ENCODE measurements at places on chromosomes 4 and X.

DNA sequence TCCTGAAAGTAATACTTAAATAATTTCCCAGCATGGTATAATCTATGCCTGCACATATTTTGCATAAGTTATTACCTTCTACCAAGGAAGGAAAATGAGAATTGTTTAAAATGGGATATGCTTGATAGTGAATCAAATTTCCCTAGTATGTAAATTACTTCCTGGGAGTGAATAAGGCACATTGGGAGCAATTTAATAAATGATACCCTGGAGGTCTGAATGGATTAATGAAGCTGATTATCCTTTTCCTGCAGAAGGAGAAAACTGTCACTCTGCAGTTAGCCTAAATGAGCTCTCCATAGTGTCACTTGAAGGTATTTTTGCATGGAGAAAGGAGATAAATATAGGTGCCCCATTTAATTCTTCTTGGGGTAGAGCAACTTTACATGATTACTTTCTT is 2212.0 kb downstream of the PCDH7 start:
- no peak for DNase-seq

GRCh38 chr4:72505314-72505744 is 63.7 kb downstream of the ADAMTS3 start:
- DNase-seq = peak; percentile 28

- no peak for DNase-seq
Measured at GRCh38 chrX:117973110-117973807, 143.4 kb downstream of the KLHL13 start.

DNA sequence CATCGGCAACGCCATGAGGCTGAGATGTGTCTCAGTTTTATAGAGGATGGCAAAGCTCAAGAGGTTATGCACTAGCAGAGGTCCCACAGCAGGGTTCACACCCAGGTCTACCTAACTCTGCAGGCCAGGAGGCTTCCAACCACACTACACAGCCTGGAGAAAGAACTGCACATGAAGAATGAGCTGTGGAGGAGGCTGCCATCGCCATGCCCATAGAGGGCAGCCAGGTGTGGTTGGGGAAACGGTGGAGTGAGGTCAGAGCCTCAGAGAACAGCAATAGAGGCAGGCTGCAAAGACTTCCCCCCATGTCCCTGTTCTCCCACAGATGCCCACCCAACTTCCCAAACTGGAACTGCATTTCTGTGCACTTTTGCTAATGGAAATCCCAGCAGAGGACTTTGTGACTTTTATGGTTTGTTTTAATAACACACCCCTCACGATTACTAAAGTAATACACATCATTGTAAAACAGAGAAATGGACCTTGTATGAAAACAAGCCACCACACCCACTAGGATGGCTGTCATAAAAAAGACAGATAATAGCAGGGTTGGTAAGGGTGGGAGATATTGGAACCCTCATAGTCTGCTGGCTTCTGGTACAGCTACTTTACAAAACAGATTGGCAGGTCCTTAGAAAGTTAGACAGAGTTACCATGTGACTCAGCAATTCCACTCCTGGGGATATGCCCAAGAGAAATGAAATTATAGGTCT is 58.9 kb upstream of the PROM1 start:
- no peak for DNase-seq

DNA sequence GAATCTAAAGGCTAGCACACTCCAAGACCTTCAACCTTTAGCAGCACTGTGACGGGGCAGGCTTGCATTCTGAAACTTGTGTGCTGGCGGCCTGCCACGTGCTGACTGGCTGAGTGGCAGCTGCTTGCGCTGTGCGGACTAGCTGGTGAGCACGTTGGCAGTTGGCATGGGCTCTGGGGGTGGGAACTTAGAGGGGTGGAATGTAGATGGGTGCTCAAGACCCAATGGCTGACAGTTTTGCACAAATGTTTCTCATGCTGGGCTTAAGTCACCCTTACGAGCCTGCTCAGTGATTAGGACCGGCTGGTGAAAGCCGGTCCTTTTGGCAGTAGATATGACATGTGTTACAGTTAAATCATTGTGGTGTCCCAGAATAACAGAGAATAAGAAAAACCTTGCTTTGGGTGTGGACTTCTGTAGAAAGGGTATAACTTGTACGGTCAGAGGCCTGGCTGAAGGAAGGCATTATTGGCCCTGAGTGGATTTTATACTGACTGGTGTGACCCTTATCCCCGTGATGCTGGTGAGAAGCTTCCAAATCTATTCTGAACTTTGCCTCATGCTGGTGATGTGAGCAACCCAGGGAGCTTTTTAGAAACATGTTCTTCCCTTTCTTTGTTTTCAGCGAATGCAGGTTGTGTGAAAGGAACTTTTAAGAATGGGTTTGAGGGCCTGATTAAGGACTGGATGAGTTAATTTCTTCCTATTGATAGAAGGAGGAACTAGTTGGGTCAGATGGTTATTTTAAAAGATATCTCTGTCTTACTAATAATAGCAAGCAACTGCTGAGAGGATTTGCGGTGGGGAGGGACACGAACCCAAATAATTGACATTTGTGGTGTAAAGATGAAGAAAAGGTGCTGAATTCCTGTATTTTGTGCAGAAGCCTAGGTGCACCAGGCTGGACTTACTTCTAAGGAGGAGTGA is 107.4 kb upstream of the SLC4A4 start:
- no peak for DNase-seq

DNA sequence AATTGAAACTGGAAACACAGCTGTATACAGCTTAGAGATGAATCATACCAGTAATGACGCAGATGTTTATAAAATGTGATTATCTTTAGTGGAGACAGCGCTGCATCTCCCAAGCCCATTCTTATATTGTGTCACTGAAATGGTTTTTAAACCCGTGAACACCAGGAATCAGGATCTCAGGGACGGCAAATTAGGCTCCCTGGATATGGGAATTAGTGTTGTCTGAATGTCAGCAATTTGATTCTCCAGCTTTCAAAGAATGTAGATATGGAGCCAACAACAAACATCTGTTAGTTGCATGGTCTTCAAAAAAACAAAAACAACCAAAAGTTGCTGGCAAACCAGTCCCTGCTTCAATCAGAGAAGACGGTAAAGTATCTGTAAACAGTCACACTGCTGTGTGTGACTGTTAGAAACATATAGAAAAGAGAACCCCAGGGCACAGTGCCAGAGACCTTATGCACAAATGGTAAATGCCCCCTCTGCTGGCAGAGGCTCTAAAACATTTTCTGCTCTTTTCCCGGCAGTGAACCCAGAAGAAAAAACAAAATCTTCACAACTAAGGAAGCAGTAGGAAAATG is 351.9 kb upstream of the FTHL17 start:
- DNase-seq = peak; percentile 6

DNA sequence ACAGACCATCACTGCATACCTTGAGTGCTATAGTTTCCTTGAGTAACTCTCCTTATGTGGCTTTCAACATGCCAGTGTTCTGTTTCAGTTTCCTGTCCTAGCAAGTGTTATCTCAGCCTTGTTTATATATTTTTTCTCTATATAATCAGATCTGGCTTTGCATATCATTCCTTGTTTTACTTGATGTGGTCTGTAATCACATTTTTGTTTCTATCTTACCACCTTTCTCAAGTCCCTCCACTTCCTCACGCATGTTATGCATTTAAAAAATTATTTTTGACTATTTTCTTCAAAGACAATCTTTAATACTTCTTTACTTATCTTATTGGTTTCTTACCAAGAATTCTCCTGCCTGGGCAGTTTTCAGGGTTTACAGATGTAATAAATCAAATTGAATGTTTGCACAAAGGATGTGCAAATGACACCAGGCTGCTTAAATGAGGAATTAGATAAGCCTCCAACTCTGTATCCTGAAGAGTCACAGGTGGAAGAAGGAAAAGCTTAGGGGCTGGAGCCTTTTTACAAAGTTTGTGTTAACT is 351.2 kb downstream of the BMPR1B start:
- no peak for DNase-seq

DNA sequence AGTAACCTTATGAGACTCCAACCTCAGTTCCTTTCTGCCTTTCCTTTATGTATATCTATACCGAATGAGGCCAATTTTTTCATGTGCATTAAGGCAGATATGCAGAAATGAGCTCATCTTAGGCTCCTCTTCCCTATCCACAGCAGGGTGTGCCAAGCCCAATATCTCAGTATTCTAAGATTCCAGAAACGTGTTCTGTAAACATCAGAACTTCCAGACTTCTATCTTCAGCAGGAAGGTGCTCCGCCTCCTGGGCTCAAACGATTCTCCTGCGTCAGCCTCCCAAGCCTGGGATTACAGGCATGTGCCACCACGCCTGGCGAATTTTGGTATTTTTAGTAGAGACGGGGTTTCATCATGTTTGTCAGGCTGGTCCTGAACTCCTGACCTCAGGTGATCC is 31.0 kb upstream of the CCNG2 start:
- DNase-seq = no peak

GRCh38 chr4:7564242-7564641 is 129.5 kb upstream of the PSAPL1 start:
- DNase-seq = peak; percentile 43

- DNase-seq = no peak
Measured at GRCh38 chr4:183755596-183755995, 96.5 kb downstream of the TRAPPC11 start.

- no peak for DNase-seq
Measured at GRCh38 chr4:5758741-5759140, 47.7 kb downstream of the EVC start.

DNA sequence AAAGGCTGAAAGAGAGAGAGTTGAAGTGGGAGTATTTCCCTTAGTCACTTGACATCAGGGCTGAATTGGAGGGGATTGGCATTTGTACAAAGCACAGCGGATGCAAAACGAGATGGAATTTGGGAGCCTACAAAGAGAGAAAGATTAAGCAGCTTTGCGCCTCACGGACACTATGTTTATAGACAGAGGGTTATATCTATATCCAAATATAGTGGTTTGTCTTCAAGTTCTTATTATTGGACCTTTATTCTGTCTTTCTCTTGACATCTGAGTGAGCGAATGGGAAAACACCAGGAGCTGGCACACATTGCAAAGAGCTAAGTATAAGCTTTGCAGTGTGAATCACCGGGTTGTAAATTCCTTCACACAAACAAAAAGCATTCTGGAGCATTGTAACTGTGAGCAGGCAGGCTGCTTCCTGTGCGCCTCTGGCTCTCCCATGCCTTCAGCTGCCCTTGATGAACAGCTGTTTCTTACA is 500.2 kb downstream of the STIM2 start:
- no peak for DNase-seq

- DNase-seq = no peak
Measured at GRCh38 chr4:14749910-14750309, 252.4 kb upstream of the CPEB2 start.

DNA sequence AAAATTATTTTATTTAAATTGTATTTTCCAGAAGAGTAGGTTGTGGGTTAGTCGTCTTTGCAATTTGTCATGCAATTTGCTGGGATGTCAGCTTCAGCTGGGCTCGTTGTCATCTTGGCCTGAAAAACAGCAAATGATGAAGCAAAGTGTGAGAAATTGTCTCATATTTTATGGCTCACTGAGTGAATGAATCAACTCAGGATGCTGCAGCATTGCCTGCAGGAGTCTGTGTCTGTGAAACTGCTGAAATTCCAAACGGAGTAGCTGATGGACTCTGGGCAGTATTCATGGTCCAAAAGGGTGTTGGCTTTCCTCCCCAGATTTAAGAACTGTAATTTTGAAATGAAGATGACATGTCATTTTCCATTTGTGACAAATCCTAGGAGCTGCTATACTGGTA is 37.2 kb downstream of the CXCL8 start:
- no peak for DNase-seq

DNA sequence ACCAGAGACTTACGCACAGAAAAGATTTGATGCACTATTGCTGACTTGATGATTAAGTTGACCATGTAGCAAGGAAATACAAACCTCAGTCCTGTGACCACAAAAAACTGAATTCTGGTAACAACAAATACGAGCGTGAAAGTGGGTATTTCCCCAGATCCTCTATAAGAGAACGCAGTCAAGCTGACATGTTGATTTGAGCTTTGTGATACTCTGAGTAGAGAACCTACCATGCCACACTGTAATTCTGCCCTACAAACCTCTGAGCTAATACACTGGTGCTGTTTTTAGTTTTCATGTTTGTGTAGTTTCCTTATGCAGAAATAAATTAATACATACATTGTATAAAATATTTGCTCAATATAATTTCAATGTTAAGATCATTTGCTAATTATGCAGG is 565.6 kb upstream of the EPHA5 start:
- no peak for DNase-seq
